GM12878 (cell line): ENCODE measurements at places on chromosomes 2 and 18.
A peak's percentile ranks its signal among the peaks of the same experiment; 100 is the strongest.

DNA sequence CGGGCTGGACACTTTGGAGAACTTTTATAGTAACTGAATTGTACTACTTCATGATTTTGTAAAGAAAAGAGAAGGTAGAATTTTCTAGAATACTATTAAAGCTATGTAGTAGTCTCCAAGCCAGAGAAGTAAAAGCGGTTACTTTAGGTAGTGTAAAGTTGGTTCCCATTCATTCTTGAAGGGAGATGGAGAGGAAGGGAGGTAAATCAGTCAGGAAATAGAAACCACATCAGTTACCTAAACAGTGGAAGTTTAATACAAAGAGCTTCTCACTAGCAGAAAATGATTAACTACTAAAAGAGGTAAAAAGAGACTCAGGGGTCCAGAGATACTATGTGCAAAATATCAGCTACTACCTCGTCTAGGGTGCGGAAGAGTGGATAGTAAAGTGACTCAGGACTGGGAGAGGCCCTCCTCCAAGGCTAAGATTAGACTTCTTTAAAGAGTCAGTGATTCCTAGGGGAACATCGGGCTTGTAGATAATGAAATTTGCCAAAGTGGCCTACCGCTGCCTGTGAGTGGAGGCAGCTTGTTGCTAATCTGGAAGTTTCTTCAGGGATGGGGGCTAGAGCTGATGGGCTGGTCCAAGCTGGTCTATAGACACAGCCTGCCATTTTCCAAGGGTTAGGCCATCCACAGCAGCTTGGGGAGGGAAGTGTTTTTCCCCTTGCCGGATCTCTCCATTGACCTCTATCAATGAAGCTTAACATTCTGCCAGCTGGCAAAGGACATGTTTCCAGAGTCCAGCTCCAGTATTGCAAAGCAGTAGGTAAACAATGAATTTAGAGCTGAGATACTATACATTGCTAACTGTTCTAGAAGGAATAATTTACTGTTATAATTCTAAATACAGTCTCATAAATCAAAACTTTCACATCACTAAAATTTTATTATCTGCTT lies 246.4 kb upstream of the BOD1L2 start:
- no peak for DNase-seq

DNA sequence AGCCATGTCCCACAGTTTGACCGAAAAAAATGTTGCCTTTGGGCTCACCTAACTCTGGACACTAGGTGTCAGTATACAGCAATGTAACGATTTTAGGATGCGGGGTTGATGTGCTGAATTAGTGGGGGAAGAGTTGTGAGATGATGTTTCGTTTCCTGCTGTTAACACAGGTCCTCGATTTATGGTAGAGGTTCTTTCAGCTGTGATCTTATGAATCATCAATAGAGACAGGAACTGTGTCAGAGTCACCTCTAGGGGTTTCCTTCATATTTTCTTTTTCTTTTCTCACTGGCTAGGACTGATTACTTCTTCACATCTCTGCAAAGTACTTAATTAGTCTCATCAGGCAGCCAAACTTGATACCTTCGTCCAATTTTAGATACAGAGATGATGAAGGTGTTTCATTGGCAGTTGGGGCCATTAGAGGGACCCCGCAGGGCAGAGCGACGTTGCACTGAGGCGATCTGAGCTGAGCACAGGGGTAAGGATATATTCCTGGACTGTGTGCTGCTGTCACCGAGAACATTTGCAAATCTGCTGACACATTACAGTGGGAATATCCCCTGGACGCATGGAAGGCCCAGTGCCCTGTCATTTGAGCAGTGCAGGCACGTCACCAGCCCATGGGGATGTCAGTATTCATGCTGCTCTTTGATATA lies 10.2 kb upstream of the MMADHC start:
- peak; percentile 57 for DNase-seq

DNA sequence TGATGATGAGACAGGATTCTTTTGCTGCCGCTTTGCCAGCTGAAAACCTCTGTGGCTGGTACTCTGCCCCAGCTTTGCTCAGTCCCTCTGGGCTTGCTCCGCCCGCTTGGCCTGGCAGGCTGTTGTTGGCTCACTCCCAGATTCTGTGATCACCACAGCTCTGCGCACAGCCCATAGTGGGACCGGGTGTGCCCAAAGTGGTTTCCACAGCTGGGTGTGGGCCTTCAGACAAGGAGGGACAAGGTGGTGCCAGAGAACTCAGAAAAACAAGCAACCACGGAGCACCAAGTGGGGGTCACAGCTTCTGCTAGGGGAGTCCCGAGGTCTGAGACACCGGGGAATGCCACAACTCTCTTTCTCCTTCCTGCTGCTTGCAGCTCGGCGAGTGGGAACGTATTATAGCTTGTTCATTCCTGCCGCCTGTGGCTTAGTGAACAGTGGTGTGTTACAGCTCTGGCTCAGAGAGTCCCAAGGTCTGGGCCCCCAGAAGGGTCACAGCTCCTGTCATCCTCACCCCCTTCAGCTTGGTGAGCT lies 9.2 kb upstream of the KYNU start:
- DNase-seq, result no peak

GRCh38 chr2:54887850-54888545 lies 162.3 kb downstream of the RTN4 start:
- no peak for DNase-seq

GRCh38 chr2:46296216-46296839 lies 879 bp upstream of the EPAS1 start:
- no peak for DNase-seq

GRCh38 chr2:154978710-154979109 lies 280.2 kb downstream of the KCNJ3 start:
- no peak for DNase-seq

DNA sequence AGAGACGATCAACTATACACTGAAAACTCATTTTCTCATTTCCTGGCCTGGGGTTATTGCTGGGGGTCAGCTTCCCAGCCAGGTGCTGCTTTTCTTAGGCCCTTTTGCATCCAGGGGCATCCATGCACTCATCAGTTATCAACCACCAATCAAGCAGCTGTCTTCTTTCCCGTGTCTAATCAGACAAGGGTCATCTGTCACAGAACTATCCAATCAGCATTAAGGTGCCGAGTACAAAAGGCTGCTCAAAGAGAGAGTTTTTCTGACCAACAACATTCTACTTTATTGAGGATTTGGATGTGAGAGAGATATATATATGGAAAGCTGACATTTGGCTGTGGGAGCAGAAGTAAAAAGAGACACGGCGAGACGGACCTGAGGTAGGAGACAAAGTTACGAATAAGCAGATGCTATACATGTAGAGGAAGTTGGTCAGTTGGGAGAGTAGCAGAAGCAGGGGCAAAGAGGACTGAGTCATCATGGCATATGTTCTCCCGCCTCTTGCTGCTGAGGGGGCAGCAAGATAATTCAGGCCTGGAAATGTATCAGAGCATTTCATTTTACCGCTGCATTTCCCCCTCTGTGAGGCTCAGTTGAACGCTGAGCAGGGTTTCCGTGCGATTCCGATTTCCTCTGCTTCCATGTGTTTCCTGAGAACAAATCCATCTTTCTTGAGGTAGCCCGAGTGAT lies 129.3 kb downstream of the NUP35 start:
- DNase-seq, result no peak

- no peak for DNase-seq
These were observed 6.1 kb upstream of the NCL start for GRCh38 chr2:231470246-231470900.

- DNase-seq, result no peak
These were observed 871 bp upstream of the DUSP28 start for GRCh38 chr2:240559286-240559685.

GRCh38 chr2:46718784-46719183 lies 196.8 kb downstream of the MCFD2 start:
- no peak for DNase-seq

DNA sequence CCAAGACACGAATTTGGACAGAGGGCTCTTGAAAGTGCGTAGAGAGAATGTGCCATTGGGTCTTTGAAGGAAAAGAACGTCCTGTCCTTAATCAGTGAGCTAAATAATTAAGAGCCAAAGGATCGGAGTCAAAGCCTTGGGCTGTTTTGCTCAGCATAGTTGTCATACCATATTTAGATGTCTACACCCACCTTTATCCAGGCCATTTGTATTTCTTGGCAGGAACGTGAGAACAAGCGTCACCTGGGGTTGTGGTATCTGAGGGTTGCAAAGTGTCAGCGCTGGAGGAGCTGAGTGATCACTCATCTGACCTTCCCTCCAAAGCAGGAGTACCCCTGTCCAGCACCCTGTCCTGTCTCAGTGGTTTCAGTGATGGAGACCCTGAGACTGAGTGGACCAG lies 4.5 kb downstream of the LPIN1 start:
- DNase-seq, result no peak

DNA sequence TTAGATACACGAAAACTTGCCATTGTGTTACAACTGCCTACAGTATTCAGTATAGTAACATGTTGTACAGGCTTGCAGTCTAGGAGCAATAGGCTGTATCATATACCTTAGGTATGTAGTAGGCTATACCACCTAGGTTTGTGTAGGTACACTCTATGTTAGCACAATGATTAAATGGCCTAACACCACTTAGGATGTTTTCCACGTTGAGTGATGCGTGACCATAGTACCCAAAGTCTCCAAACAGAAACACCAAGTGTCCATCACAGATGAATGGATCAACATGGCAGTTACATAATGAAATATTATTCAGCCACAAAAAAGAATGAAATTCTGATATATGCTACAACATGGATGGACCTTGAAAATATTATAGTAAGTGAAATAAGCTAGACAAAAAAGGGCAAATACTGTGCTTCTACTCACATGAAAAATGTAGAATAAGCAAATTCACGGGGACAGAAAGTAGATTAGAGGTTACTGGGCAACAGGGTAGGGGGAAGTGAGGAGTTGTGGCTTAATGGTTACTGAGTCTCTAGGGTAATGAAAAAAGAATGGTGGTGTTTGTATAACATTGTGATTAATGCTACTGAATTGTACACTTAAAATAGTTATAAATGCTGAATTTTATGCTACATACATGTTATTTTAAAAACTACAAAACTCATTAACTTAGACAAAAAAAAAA lies 62.6 kb downstream of the TMEM131 start:
- no peak for DNase-seq

DNA sequence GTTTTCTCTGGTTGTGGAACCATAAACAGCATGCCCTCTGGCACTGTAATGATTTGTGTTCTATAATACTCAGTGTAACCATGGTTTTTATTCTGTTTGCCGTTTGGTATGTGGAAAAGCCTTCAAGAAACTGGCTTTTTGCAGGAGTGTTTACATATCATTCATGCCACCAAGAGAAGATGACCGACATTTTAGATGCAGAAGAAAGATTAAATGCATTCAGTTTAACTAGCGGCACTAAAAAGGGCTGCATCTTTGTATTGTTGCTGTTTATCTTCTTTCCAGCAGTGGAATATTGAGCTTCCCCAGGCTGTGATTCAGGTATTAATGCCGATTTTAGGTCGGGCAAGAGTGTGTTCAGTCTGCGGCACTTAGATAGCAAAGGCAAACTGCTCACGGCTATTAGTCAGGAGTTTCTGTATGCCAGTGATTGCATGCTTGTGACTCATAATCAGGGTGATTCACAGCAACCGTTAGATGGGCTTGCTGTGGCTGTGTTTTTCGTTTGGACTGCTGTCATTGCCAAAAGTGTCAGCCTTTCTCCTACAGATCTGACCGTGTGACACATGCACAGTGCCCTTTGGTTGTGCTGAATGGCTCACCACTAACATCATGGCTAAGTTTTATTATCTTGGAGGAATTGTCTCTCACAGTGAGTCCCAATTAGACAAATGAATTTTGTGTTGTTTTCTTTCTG lies 479.7 kb downstream of the PARD3B start:
- no peak for DNase-seq

GRCh38 chr2:33619028-33619427 lies 19.9 kb upstream of the FAM98A start:
- DNase-seq, result no peak

DNA sequence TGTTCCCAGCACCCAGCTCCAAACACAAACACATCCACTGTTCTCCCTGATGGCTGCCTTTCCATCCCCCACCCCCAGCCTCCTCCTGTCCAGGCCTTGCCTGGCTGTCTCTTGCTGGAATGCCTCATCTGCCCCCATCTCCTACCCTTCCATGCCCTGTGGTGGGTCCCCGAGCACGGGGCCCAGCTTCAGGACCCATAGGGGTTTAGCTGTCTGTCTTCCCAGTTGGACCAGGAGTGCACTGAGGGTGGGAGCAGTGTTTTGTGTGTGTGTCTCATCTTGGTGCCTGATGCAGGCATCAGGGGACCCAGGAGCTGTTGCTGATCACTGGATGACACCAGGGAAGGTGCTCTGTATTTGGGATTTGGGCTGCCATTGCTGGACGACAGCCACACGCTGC lies 34.5 kb downstream of the GLI2 start:
- no peak for DNase-seq

DNA sequence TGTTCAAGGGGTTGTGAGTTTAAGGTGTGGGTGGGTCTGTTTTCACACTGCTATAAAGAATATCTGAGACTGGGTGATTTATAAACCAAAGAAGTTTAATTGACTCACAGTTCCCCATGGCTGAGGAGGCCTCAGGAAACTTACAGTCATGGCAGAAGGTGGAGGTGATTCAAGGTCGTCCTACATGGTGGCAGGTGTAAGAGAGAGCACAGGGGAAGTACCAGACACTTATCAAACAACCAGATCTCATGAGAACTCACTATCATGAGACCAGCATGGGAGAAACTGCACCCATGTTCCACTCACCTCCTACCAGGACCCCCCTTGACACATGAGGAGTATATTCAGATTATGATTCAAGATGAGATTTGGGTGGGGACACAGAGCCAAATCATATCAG lies 38.0 kb downstream of the RHBDD1 start:
- DNase-seq, result no peak

DNA sequence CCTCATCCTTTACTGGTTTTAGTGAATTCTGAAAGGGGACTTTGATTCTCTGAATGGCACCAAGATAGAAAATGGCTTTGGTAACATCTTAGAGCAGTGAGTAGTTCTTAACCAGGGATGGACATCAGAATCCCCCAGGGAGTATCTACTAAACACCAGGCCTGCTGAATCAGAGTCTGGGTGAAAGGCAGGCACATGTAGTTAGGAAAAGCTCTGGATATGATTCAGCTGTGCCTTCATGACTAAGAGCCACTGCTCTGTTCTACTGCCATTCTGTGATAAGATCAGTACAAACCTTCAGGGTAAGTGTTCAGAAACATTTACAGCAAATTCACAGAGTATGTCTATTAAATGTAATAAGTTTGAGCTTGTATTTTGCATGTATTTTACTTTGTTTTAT lies 46.2 kb upstream of the B3GNT2 start:
- no peak for DNase-seq
